ENCODE measurements at places on chromosomes 2 and 18. TPM values are rescaled to one million over a fixed set of nuclear protein-coding genes. Genes with fewer than 3 reads are reported as not detected.

DNA sequence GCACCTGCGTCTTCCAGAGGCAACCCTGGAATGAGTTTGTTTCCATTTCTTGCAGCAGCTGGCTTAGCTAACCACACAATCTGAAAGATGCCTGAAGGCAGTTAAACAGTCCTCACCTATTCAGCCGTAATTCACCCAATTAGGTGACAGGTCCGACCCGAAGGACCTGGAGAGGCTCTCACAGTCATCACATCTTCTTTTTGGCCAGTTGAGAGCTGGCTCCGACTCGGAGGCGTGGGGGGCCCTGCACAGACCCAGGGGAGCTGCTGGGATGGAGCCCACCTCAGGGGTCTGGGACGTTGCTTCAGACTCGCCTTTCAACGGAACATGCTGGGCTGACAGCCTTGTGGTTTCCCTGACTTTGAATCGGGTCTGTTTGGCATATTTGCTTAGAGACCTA lies 187.3 kb downstream of the RTP5 start:
- no peak for DNase-seq

DNA sequence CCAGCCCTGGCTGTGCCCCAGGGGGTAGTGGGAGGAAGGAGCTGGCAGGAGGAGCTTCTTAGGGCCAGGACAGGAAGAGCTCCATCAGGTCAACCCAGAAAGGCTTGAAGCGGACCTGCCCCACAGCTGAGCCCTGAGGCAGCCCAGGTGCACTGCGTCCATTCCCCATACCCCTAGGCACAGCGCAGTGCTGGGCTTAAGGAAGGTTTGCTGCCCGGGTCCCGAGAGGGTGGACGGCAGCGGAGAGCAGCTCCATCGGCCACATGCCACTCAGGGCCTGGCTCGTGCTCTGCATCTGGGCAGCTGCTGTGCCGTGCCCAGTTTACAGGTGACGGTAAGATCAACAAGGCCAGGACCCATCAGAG lies 26.4 kb downstream of the DNMT3A start:
- no peak for DNase-seq

- DNase-seq = no peak
Observed at GRCh38 chr2:241852981-241853631, 5.6 kb downstream of the PDCD1 start.

DNA sequence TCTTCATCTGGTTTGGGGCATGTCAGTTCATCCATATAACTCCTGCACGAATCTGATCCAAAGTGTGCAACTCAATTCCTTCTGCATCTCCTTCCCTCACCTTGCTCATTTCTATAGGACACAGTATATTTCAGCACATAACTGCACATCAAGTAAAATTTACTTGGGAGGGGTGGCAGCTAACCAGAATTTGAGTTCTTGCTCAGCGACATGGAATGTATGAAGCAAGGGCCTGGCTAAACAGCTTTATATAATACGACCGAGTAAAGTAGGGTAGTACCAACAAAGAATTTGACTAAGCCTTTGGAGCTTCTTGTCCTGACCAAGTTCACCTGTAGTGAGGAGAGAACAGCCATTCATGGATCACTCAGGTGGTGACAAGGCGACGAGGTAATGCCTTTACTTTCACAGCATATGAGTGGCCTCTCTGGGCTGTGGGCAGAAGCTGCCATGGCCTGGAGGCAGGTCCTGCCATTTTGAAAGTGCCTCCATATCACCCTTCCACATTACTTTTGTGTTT lies 570.2 kb upstream of the TNP1 start:
- no peak for DNase-seq

GRCh38 chr2:187878112-187878511 lies 323.9 kb upstream of the TFPI start:
- DNase-seq = no peak

DNA sequence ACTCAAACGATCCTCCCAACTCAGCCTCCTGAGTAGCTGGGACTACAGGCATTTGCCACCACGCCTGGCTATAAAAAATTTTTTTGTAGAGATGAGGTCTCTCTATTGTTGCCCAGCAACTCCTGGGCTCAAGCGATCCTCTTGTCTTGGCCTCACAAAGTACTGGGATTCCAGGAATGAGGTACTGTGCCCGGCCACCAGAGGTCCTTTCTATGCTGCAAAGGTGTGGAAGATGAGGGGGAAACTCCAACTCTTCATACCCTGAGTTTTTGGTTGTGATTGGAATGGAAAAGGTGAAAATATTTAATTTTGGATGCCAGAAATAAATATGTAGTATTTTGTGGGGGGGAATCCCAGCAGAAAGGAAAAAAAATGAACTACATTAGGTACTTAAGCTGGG lies 36.0 kb downstream of the MRPL33 start:
- peak; percentile 80 for DNase-seq

DNA sequence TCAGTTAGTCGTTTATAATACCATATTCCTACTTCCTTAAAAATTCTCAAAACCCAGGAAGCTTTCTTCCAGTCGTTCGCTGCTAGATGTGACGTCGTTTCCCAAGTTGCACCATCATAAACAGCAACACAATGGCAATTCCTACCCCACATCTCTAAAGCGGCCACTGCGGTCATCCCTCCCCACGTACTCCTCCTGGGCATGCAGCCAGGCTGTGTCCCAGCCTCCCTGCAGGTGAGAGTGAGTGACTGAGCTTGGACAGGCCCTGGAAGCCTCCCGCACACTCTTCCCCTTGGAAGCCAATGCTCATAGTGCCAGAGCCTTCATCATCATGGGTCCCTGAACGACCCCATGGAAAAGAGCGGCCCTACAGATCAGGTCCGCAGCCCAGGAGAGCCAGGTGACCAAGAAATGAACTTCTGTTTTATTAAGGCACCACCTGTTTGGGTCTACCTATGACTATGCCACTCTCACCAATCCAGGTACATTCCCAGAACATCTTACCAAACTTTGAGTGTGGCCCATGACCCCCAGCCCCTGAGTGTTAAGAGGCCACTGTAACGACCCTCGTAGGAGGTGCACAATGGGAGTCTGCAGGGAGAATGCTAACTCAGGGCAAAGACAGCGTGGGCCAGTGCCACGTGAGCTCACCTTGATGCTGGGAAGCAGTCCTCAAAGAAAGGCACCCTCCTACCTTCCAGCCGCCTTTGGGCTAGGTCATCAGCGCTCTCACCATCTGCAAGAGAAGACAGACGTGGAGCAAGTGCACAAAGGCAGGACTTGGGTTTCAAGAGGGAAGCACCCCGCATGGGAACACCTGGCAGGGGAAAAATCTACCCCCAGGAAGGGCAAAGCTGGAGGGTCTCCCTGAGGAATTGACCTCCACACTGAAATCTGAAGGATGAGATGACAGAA lies 74.7 kb upstream of the RAB6C start:
- peak; percentile 26 for DNase-seq

DNA sequence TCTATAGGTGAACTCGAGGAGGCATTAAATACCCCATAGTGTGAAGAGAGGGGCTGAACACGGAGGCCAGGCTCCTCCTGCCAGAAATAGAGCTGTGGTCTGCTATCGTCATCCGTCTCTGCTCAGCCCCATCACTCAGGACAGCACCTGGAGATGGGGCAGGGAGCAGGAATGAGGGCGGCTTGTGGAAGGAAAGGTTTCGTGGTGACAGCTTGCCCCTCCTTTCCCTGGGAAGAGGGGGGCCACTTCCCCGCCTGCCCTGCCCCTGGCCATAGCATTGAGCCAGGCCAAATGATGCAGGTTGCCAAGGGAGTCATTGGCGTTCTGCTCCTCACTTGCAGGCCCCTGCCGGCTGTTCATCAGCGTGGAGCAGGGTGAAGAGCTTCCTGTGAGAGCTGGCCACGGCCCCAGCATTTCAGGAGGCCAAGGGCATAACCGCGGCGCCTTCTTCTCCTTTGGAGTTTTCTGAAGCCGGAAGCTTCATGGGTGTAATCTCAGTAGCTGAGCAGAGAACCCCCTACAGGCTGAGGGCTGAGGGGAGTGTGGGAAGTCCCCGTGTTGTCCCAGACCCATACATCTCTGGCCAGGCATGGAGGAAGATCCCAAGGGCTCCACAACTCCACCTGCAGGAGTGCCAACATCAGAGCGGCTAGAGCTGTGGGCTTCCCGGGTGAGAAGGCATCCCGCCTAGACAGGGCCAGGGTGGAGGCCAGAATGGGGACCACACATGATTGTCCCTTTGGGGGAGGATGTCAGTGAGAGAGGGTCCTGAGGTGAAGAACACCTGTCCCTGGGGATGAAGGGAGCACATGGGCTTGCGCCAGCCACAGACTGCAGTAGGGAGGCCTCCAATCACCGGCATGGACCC lies 112.5 kb upstream of the GLI2 start:
- DNase-seq = no peak

DNA sequence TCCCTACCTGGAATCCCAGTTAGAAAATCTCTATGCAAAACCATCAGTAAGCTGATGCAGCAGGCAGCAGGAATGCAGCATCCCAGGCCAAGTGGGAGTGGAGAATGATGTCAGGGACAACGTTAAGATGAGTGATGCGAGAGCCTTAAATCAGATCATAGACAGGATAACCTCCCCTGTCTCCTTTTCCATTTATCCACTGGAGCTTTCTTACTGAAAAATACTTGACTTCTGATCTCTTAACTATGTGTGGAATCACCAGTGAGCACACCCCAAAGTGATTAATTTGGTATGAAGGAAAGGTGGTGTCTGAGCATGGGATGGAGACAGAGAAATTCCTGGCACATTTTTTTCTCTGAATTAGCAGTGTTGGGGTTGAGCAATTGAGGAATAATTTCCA lies 98.0 kb downstream of the RND3 start:
- DNase-seq = no peak

DNA sequence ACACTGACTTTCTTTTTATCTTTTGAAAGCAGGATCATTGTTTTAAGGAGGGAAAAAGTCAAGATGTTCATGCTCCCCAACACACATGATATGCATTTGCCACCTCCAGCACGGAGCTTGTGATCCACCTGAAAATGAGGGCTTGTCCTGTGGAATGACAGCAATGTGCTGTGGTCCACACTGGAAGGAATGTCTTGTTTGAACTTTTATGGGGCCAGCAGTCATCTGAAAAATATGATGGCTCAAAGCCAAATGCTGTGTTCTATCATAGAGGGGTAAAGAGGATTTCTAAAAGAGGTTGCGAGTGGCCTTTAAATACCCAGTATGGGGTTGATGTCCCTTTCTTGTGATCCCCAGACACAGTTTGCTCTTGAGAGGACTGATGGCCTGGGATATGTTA lies 226.5 kb upstream of the SPRED2 start:
- DNase-seq = no peak

DNA sequence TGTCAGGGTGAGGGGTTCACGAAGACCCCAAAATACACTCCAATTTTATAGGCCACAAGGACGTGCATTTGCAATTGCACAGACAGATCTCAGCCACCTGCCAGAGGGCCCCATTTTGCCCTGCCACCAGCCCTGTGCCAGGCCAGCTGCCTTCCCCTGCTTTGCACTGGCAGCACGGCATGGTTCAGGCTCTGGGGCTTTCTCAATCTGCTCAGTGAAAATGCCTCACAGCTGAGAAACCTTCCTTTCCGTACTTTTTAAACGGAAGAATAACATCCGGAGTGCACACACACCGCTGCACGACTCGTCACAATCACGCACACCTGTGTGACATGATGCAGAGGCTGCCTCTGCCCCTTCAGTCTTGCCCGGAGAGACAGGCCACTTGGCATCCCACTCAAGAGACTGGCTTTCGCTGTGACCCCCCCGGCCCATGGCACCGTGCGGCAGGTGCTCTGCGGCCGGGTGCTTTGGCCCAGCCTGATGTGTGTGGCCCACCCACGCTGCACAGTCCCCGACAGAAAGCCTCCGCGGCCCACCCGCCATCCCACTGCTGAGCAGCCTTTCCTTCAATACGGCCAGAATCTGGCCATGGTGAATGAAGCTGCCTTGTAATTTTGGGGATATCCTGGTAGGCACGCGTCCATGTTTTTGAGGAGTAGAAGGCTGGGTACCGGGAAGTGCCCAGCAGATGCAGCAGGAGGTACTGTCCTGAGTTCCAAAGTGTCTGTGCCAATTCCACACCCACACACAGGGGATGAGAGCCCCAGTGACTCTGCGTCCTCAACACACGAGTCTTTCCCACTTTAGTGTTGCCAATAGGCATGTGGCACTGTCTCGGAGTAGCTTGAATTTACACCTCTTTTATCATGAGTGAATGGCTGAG lies 88.8 kb downstream of the USP40 start:
- no peak for DNase-seq

GRCh38 chr18:44951748-44952147 lies 271.1 kb downstream of the SETBP1 start:
- no peak for DNase-seq

- DNase-seq = no peak
Observed at GRCh38 chr2:119888680-119889079, 124.2 kb upstream of the EPB41L5 start.

GRCh38 chr2:53452400-53452799 lies 315.2 kb upstream of the CHAC2 start:
- no peak for DNase-seq

DNA sequence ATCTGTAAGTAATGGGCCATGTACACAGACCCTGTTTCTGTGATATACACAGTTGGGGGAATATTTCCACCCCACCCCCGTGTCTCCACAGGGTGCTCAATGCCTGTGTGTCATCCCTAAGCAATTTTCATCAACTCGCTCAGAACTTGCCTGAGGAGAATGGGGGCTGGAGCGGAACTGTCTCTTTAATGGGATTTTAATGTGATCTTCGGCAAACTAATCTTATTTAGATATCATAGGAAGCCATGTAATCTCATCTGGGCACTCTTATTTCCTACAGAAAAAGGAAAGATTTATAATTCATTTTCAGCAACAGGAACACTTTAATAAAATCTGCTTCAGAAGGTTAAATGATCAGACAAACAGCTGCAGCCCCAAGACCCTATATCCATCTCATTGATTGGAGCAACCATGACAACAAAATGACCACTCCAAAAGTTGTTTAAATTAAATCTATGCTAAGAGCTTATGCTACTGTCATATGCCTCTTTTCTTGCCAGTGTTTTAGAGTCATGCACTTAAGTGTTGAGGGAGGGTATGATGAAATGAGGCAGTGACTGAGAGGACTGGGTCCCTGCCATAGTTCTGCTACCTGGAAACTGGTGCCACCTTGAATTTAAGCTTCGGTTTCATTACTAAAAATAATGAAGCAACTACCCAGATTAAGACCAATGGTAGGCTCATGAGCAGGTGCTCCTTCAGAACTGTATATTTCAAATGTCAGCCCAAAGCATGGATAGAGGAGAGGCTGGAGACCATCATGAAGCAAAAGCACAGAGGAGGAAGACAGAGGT lies 183.1 kb upstream of the DDX18 start:
- DNase-seq = no peak

DNA sequence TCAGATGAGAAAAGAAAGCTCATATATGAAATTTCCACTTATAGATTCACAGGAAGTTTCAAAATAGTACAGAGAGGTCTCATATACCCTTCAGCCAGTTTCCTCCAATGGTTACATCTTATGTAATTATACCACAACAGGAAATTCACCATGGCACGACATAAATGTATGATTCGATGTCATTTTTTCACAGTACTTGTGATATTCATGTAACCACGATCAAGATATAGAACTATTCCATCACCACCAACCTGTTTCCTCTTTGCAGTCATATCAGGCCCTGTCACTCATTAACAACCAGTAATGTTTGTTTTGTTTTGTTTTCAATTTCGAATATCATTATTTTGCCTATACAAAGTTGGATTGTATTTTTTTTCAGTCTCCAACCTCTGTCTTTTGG lies 314.3 kb upstream of the POU3F3 start:
- no peak for DNase-seq

GRCh38 chr2:85748039-85748734 lies 5.6 kb upstream of the ATOH8 start:
- no peak for DNase-seq

GRCh38 chr2:47437287-47437686 lies 34.3 kb downstream of the MSH2 start:
- no peak for DNase-seq

Gene DOCK10
- 0.44 TPM for total RNA-seq

Gene LRRC30
- total RNA-seq = not detected

Gene CCDC68
- total RNA-seq = 0.80 TPM

Gene NETO1
- total RNA-seq = 6.5 TPM

Gene CSRNP3
- total RNA-seq = 8.5 TPM

Gene NYAP2
- not detected for total RNA-seq
